Mesothelial cell of epicardium (in vitro differentiated cells): ENCODE measurements at places on chromosomes 1 and 21.

DNA sequence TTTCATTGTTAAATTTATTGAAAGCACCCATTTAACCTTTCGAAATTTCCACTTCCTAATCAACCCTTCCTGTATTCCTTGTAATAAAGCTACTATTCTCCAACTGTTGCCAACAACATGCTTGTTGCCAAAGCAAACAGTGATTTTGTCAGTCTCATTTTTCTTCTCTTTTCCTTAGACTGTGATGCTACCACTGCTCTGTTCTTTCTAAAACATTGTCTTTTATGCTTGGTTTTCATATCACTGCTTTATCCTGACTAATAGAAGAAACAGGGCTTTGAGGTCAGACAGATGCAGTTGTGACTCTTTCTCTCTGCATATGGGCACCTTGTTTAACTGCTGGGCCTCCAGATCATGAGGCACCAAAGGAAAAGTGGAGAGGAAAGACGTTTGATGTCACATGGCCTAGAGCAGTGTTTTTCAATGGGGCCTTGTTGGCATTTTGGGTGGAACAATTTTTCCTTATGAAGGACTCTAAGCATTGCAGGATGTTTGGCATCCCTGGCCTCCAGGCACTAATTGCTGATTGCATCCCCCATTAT is 56.1 kb downstream of the HMCN1 start:
- DNase-seq: no peak

DNA sequence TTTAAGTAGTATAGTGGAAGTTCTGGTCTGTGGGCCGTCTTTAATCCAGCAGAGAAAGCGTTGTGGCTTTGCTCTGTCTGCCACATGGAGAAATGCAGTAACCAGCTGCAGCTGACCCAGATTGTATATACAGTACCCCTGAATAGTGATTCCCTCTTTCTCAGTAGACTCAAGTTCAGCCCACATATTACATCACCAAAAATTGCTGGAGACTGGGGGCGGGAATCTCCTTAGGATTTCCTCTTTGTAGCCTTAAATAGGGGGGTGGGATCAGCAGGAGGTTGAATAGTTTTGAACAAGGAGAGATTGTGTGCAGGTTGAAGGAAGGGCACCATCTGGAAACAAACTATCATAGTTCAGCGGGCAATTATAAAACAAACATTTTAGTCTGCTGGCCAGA is at the start of gene ANGPTL1:
Gene ANGPTL1 (minus strand): TSS at position 134 of the 400 bp plus-strand sequence. CDS start 5,301 bp downstream, outside the sequence.
- no peak for DNase-seq

DNA sequence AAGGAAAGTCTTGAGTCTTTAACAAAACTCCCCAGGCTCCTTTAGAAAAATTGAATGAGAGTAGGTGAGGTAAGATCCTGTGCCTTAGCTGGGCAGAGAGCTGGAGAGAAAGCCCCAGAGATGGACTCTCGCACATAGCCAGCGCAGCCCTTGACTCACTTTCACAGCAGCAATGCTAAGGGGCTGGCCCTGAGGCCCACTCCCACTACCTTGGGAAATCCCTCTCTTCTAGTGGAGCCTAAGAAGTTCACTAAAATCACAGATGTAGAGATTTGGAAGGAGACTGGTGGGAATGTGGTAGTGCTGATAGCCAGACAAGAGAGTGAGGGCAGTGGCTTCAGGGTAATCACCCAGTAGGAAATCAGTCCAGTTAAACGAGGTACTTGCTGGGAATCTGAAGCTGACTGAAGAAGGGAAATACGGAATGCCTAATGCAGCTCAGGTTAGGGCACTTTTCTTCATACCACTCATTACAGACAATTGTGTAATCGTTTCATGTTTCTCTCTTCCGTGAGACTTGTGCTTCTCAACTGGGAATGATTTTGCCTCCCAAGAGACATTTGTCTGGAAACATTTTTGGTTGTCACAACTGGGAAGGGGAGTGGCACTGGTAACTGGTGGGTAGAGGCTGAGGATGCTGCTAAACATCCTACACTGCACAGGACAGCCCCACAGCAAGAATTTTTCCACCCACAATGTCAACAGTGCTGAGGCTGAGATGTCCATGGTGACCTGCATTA is 42.4 kb upstream of the LRRC8C start:
- no peak for DNase-seq

DNA sequence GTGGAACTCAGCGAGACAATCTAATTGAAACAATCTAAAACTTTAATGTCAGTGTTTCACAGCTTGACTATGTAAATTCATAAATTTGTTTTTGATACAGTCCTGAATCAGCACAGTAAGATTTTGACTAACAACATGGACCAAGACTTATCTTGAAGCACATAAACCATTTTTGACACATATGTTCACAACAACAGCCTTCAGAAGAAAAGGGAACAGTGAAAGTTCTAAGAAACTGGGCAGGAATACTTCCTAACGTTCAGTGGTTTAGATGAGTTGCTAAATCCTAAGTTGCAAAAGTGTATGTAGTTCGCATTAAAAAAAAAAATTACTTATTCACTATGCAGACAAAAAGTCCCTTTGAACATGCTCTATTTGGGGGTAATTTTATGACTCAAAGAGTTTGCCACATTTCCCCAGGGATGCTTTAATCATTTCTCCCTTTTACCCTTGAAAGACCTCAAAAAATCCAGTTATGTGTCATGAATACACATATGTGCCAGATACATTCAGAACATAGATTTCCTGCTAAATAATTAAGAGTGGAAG is 120.2 kb downstream of the MRPL39 start:
- no peak for DNase-seq

GRCh38 chr1:234676103-234676594 is 66.2 kb upstream of the IRF2BP2 start:
- peak; percentile 66 for DNase-seq

- no peak for DNase-seq
Observed at GRCh38 chr1:235527196-235527814, 23.1 kb upstream of the B3GALNT2 start.

- no peak for DNase-seq
Observed at GRCh38 chr1:76620371-76620770, 246.9 kb upstream of the ST6GALNAC5 start.

DNA sequence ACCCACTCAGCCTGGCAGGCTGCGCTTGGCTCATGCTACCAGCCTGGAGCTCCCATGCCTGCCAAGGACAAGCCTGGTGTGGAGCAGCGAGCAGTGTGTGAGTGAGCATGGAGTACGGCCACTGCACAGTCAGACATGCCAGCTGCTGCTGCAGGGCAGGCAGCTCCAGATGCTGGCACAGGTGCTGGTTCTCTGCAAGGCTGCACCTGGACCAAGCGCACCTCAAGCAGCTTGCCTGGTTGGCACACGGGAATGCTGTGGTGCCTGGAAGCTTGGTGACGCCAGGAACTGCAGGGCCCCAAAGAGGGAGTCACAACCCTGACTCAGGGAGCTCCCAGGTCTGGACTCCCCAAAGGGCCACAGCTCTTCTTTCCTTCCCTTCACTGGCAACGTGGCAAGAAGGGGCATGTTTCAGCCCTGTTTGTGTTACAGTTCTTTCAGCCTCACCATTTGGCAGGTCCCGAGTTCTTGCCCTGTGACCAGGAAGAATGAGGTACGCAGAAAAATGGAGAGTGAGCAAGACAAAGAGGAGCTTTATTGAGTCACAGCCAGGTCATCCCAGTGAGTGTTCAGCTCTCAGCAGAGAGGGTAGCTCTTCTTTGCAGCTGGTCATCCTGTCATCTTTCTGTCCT is 26.1 kb downstream of the ACOT7 start:
- no peak for DNase-seq

- DNase-seq: no peak
Observed at GRCh38 chr1:220225957-220226356, 46.3 kb downstream of the RAB3GAP2 start.

GRCh38 chr1:24790490-24790889 is 45.2 kb downstream of the CLIC4 start:
- no peak for DNase-seq

GRCh38 chr21:42447182-42447581 is 43.5 kb downstream of the UBASH3A start:
- DNase-seq: no peak

DNA sequence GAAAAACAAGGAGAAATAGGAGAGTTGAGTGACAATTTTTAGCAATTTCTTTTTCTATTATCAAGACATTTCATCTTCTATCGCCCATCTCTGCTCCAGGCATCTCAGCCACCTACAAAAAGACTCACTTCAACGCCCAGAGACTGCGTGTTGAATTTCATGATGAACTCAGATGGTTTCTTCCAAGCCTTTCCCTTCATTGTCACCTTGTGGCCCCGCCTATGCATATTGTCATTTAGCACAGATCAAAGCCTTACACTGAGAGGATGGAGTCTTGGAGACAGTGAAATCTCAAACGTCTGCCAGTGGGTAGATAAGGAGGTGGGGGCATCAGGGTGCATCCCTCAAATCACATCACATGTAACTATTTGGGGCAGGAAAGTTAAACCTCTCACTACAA is 319.4 kb downstream of the SIPA1L2 start:
- DNase-seq: no peak

DNA sequence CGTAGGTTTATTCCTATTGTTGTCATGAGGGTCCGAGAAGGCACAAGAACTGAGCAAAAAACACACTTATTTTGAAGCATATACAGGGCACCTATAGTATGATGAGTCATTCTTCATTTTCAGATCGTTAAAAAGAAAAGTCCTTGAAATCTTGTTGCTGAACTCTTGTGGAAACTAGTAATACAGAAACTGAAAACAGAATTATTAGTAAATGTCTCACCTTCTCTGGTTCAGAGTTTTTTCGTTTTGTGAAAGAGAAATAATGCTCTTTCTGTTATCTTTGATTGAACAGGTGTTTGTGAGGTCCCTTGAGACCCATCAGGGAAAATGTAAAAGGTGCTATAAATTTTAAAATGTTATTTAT is 102.0 kb upstream of the COA6 start:
- DNase-seq: no peak

DNA sequence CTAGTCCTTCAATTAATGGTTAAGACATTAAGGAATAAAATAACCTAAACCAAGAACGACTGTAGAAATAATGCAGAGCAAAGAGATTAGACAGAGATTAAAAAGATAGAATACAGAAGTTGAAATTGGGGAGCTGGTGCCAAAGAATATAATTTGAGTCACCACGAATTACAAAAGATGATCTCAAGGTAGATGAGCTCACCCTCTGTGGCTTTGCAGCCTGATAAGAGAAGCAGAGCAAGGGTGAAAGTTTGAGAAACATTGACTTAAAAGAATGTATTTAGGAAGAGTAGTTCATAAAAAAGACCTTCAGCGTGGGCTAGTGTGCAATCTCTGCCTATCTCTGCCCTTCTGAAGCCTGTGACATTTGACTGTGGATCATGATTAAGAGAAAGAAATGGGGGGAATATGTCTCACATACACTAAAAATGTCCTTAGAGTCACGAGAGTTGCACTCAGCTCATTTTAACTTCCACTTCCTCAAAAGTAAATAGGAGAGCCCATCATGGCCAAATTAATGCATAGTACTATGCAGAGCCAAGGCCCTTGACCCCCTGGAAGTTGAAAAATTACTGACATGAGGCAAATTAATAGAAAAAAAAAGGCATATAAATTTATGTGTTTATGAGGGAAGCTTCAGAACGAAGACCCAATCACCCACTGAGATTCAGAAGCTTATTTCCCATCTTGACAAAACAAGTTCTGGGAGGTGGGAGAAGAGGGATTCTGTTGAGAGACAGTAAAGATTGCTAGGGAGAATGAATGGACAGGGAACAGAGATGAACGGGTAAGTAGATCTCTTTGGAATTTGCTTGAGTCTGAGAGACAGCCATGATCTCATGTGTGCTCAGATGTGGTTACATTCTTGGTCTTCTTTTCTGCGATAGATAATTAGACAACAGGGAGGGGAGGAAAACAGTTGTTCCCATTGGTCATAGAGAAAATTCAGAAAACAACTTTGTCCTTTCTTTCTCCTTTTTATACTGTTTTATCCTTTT is 395.4 kb upstream of the LRRC7 start:
- no peak for DNase-seq

DNA sequence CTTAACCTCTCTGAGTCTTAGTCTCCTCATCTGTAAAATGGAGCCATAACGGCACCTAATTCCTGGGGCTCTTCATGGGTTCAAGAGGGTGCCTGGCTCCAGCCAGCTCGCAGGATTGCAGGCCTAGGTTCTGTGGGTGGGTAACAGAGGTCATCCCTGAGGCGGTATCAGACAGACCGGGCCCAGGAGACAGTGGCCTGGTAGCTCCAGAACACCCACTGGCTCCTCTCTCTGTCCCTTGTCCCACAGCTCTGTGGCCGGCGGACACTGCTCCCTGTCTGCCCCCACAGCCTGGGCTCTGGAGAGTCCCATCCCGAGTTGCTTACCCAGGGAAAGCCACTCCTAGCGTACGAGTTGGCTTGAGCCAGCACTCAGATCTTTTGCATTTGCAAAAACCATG is 150.3 kb downstream of the PEX14 start:
- no peak for DNase-seq

DNA sequence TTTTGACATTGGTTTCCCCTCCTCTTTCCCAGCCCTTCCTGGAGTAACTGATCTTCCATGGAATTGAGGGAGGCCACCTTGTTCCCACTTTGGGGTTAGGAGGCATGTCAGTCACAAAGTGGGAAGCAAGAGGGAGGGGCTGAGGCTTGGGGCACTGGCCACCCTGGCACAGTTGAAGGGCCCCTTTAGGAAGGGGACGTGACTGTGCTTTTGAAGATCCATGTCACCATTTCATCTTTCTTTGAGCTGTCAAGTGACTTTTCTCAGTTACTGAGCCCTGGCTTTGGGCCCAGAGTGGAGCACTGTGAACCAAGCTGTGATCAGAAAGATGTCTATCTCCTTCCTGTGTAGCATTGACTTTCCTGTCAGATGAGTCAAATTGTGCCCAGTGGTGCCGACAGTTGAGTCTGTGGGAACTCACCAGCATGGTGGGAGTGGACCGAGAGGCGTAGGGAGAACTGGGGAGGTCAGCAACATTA is 38.5 kb upstream of the TDRD10 start:
- no peak for DNase-seq

DNA sequence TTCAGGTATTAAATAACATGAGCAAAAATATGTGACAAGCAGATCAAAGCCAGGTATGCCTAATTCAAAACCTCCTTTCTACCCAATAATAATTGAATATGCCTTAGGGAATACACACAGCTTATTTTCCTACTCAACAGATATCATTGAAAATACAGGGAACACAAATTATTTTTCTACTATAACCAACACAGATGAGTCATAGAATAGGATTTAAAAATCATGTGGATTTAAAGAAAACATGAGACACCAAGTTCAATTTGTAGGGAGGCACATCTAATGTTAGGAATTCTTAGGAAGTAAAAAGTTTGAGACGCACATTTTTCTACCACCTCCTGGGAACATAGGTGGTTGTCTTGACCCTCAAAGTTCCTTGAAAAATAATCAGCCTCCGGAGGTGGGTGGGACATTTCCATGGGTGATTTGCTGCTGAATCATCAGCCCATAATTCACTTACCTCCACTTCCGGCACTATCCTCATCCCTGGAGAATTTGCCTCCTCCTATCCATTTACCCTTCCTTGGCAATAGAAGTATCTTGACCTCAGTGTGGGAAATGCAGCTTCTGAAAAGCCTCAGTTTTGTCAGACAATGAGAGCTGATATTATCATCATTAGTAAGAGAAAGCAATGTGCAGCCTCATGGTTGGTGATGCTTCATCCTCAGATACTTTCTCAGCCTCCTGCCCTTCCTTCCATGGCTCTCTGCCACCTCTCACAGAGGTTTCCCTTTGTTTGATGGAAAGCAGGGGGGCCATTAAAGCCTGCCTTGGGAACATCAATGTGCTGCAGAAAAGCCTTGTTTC is 33.5 kb upstream of the RGS4 start:
- no peak for DNase-seq

GRCh38 chr1:7333620-7334019 is 437.5 kb upstream of the VAMP3 start:
- DNase-seq: no peak

GRCh38 chr1:204093421-204093717 is 20.5 kb downstream of the SOX13 start:
- no peak for DNase-seq

- DNase-seq: no peak
Observed at GRCh38 chr21:45859041-45859761, 122.4 kb upstream of the COL6A1 start.
